ENCODE measurements at places on chromosomes 5 and 9.

DNA sequence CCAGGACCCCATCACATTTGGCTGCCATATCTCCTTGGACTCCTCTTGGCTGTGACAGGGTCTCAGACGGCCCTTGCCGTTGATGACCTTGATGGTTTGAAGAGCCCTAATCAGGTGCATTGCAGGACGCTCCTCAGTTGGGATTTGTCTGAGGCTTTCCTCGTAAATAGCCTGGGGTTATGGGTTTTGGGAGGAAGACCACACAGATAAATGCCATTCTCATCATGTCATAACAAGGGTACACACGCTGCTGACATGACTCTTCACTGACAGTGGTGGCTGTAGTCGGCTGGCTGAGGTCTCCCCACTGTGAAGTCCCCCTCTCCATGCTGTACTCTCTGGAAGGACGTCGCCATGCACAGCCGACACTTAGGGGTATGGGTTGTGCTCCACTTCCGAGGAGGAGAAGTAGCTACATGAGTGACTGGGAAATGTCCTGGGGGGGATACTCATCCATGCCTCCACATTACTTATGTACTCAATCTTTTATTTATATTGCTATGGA is 42.9 kb upstream of the SPTLC1 start:
- no peak for DNase-seq
- no peak overlapping the region for H3K27ac ChIP-seq
- H3K4me3 ChIP-seq: no peak overlapping the region
- H3K4me1 ChIP-seq: no peaks in the 10 kb centered on the region
- H3K36me3 ChIP-seq: no peaks in the 10 kb centered on the region
- peaks cover 32% of the 10 kb centered on the region for H3K27me3 ChIP-seq

DNA sequence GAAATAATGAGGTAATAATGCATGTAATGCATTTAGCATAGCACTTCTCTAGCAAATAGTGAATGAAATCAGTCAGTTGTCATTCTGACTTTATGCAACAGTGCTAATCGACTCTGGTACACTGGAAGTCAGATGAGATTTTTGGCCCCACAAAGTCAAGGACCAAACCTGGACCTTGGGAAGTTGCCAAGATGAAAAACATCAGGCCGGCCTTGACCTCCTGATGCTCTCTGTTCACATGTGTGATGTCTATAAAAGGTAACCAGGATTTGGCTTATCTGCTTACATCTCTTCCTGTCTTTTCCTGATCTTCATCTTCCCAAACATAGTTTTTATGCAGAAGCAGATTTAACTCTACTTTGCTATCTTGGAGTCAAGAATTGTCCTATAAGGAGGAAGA is 39.5 kb downstream of the SLC22A5 start:
- H3K36me3 ChIP-seq: no peaks in the 10 kb centered on the region
- H3K4me1 ChIP-seq: peaks cover 49% of the 10 kb centered on the region
- DNase-seq: peak; percentile 64

DNA sequence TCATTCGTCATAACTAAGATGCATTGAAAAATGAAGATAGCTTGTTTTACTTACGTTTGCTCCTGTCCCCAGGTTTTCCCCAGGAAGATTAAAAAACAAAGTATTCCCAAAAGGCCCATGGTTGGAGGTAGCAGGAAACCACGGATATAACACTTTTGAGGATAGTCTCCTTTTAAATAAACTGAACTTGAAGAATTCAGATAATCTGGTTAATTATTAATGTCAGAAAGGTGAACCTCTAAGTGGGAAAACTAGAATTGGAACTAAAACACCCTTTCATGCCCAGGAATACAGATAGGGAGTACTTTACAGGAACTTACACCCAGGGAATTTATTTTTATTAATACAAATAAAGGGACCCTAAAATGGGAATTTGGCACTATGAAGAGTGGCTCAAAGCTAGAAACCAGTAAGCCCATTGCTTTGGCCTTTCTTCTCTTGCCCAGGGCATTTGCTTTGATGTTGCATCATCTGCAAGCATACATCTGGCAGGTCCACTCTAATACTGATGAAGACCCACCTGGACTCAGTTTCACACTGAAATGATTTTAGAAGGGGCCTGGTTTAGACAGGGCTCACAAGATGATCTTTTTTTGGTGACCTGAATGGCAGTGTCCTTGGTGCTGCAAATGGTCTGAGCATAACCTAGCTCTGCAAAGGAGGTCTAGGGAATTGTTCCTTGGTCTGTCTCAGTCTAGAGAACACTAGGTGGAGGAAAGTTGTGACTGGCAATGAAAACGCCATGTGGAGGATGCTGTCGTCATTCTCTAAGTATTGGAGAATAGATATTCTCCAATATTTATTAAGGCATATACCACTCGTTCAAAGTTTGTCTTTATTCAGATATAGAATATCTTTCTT is at the start of gene C5:
Gene C5 (minus strand): TSS at position 148 of the 861 bp plus-strand sequence. CDS start 29 bp downstream, at position 119.
- H3K27me3 ChIP-seq: no peaks in the 10 kb centered on the region
- H3K4me1 ChIP-seq: peaks cover 64% of the 10 kb centered on the region
- no peaks in the 10 kb centered on the region for H3K36me3 ChIP-seq

- H3K27me3 ChIP-seq: peaks cover 7% of the 10 kb centered on the region
- H3K27ac ChIP-seq: no peak overlapping the region
- no peak overlapping the region for H3K4me3 ChIP-seq
- no peaks in the 10 kb centered on the region for H3K36me3 ChIP-seq
- H3K4me1 ChIP-seq: no peaks in the 10 kb centered on the region
- DNase-seq: no peak
Measured at GRCh38 chr5:171667341-171668096, 118.1 kb upstream of the SMIM23 start.

DNA sequence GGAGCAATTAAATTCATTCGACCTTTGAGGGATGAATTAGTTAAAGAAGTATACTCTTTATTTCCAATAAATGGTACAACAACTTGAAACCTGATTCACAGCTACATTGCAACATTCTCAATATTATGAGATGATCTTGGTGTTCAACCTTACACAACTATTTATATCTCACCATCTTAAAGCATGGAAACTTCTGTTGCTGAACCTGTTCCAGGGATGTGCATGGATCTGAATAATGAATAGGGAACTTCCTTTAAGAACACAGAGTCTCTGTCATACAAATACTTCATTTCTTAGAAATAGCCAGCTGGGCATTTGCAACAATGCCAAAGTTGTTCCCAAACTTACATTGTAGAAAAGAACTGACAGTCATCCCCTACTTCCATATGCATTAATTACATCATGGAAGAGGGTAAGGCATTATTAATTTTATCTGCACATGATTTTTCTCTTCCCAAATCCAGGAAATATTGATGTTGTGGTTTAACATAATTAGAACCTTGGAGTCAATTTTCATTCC is 39.8 kb upstream of the CCDC112 start:
- H3K27me3 ChIP-seq: no peaks in the 10 kb centered on the region
- peaks cover 12% of the 10 kb centered on the region for H3K4me1 ChIP-seq
- H3K4me3 ChIP-seq: no peak overlapping the region
- H3K27ac ChIP-seq: no peak overlapping the region

GRCh38 chr9:32404856-32405255 is 20.4 kb downstream of the ACO1 start:
- no peak overlapping the region for H3K27ac ChIP-seq
- H3K36me3 ChIP-seq: peaks cover 9% of the 10 kb centered on the region
- no peak for DNase-seq
- H3K27me3 ChIP-seq: no peaks in the 10 kb centered on the region

DNA sequence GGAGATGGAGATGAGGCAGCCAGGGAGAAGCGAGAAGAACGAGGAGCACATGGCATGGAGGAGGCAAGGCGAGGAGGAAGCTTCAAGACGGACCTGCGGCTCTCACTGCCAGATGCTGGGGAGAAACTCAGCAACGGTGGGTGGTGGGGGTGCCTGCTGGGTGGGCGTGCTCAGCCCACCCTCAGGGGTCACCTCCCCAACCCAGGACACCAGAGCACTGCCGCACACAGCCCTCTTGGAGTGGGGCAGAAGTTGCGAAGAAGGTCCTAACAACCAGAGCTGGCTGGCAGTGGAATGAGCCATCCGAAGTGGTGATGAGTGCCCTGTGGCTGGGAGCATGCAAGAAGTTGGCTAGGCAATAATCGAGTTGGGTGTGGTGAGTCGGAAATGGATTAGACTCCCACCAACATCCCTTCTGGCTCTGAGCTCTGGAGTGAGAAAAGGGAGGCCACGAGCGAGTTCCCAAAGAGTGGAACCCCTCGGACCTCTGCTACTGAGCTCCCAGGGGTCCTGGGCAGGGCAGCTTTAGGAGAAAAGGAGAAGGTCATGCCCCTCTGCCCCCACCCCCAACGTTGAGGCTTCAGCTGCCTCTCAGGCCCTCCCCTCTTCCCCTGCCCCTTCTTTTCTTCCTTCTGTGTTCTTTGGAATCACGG is 212.7 kb upstream of the MVB12B start:
- peaks cover 64% of the 10 kb centered on the region for H3K27me3 ChIP-seq
- H3K4me3 ChIP-seq: no peak overlapping the region
- no peak overlapping the region for H3K27ac ChIP-seq
- H3K36me3 ChIP-seq: no peaks in the 10 kb centered on the region
- no peak for DNase-seq

DNA sequence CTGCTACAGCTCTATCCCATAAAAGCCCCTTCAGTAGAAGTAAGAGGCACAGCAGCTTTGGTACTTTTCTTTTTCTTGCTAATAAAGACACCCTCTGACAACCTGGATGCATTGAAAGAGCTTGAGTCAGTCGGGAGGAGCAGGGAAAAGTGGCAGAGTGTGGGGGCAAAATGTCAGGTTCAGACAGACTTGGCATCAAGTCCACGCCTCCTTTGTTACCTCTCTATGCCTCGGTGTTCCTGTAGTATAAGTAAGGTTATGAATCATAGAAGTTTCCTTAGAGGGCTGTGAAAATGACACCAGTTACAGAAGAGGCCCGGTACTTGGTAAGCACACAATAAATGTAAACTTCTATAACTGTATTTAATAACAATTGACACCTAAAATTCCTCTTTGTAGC is 133.9 kb downstream of the ESM1 start:
- H3K4me1 ChIP-seq: no peaks in the 10 kb centered on the region
- no peaks in the 10 kb centered on the region for H3K27me3 ChIP-seq
- no peak for DNase-seq
- no peak overlapping the region for H3K27ac ChIP-seq

- DNase-seq: no peak
- no peaks in the 10 kb centered on the region for H3K36me3 ChIP-seq
- H3K27me3 ChIP-seq: no peaks in the 10 kb centered on the region
- no peak overlapping the region for H3K4me3 ChIP-seq
- H3K4me1 ChIP-seq: peaks cover 22% of the 10 kb centered on the region
- no peak overlapping the region for H3K27ac ChIP-seq
Measured at GRCh38 chr5:82348784-82349425, 70.8 kb upstream of the RPS23 start.

DNA sequence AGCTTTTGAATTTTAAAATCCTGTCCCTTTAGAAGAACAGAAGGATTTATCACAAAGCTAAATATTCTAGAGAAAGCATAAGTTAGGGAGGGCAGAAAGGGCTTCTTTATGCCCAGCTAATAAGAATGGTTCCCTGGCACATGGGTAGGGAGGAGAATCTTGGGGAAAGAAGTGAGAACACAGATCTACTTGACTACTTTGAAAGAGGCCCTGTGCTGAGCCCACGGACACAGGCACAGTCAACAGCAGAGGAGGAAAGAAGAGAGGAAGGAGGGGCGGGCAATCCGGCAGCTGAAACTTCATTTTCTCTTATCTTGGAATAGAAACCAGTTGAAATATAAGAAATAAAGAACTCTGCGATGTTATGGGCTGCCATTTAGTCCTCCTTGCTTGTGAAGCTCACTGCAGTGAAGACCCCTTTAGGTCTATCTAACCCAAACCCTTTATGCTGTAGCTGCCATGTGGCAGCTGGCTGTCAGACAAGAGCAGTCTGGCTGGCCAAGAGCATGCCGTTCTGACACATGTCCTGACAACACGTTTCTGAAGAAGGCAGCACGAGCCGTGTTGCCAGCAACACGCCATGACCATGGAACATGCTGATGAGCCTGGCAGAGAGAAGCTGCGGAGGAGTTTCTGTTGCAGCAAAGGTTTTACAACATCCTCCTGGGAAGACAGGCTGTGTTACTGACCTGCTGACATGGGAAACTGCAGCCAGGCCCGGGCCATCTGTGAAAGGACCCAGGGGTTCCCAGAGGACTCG is 34.2 kb downstream of the ABLIM3 start:
- H3K27ac ChIP-seq: peak overlapping the region; percentile 100
- H3K4me3 ChIP-seq: no peak overlapping the region
- DNase-seq: no peak

All from HepG2 (cell line).